ENCODE measurements at places on chromosomes 7 and 10.

DNA sequence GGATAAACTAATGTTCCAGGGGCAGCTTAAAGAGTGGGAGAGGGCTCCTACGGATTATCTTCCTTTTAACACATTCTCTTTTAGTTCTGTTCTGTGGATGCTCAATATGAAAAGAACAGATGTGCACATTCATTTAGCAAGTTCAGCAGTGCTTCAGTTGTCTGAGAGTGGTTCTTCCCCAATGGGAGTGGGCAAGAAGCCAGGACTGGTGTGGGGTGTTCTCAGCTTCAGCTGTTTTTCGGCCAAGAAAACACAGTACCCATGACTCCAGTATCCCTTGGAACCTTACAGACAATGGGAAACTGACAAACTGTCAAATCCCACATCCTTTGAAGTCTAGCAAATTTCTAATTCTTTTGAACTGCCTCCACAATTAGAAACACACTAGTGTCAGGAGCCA, 71.5 kb upstream of the LRRC17 start:
- DNase-seq = no peak

DNA sequence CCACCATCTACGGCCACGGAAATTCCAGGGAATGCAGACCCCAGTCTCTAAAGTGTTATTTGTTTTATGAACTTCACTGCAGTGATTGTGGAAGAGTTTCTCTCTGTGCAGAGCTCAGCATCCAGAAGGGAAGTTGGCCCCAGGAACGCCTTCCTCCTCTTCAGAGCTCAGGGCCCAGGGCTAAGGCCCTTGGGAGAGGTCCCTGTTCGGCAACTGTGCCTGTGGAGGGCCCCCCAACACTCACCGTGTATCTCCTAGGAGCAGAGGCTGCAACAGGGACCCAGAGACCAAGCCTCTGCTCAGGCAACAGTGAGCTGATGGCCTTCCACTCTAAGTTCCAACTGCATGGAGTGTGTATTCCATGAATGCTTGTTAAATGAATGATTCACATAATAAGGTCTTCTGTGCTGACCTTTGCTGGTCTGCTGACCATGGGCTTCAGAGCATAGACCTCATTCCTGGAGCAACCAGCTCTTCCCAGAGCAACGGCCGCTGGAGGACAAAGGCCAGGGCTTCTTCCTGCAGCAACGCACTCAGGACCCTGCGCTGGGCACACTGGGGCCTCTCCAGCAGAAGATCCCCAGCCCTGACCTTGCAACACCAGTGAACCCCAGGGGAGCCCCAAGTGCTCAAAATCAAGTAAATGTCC, 7.7 kb downstream of the DIP2C start:
- DNase-seq = no peak

DNA sequence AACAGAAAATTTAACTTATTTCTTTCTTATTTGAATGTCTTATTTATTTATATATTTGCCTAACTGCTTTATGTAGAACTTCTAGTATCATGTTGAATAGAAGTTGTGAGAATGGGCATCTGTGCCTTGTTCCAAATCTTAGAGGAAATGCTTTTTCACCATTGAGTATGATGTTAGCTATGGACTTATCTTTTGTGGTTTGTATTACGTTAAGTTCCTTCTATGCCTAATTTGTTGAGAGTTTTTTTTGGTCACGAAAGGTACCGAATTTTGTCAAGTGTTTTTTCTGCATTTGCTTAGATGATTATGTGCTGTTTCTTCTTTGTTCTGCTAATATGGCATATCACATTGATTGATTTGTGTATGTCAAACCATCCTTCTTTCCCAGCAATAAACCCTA, 161.0 kb upstream of the TRIM24 start:
- no peak for DNase-seq

GRCh38 chr7:3896169-3896765, 595.2 kb downstream of the SDK1 start:
- DNase-seq = no peak

DNA sequence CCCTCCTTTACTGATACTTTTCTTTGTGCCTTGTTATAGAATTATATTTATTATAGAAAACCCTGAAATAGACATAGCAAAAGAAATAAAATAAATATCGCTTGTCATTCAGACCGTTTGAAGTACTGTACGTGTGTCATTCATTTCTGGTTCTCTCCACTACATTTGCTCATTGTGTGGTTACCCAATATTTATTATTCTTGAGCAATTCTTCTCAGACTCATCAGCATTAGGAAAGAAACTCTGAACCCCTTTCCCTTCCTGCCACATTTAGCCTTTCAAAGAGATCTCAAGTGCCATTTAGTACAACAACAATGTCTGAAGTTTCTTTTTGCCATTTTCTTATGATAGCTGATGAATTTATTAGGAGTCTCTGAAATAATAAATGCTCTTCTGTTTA, 154.1 kb downstream of the KIAA1217 start:
- no peak for DNase-seq

DNA sequence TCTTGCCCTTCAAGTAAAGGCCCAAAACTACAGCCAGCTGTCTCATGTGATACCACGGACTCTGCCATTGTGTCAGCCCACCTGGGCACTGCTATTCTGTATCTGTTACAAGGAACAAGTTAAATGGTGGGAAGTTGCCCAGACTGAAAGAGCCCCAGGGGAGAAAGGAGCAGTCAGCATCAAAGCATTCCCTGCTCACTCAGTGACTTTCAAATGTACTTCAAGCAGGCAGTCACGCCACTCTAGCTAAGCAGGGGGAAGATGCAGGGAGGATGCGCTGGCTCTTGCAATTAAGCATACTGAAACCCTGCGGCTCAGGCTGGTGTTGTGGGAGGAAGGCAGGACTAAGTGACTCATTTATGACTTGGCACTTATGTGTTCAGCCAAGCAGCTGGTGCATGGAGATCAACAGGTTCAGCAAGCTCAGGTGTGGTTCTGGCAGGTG, 1249.6 kb downstream of the TYW1 start:
- DNase-seq = peak; percentile 86

DNA sequence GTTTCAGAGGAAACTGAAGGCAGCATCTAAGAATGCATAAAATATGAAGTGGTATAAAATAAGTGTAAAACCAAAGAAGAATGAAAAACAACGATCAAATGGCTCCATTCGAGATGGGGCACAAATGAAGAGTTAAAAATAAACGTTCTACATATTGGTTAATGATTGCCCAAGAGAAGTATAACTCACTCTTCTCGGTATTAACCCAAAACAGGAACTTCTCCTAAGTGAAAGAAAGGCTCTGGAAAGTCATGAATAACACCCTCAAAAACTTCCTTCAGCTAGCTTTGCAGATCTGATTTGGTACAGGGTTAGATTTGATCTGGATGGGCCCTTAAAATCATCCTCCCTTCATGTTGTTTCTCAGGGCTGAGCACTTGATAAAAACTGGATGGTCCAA, 94.3 kb upstream of the ADO start:
- no peak for DNase-seq

DNA sequence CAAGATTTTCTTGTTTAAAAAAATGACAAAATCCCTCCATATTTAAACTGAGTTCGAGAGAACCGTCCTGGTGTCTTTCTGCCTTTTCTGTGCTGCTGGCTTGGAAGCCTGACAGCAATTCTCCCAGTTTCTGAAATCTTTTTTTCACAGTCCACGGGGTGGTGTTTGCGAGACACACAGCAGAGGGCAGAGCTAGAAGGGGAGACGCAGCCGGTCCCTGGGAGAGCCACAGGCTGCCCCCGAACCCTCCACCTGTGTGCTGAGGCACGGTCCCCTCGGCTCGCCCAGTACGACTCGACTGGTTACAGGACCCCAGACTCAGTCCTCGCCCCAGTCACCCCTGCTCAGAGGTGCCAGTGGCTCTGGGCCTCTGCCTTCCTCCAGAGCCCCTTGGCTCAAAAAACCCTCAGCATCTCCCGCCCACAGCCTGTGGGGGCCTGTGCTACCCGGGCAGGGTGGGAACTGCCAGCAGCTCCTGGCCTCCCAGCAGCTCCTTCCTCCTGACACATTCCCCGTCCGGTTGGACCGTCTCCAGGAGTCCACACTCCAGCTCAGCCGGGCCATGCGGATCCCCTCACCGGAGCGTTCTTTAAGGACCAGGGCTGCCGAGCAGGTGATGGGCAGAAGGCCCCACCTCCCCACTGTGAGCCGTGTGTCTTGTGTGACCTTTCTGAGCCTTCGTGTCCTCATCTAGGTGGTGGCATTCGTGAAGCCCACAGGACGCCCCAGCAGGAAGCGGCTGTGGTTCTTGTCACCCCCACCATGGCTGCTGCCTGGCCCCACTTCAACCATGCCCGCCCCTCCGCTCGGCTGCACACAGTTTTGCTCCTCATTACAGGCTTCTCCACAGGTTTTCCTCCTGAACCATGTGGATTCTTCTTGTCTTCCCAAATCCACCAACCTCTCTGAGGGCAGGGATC, 52.3 kb upstream of the EN2 start:
- no peak for DNase-seq

GRCh38 chr7:77393261-77393660, 22.9 kb downstream of the GSAP start:
- no peak for DNase-seq

GRCh38 chr7:7219216-7219615, 36.9 kb downstream of the C1GALT1 start:
- DNase-seq = no peak

- DNase-seq = no peak
These were observed 43.8 kb downstream of the SMNDC1 start for GRCh38 chr10:110260746-110261477.

DNA sequence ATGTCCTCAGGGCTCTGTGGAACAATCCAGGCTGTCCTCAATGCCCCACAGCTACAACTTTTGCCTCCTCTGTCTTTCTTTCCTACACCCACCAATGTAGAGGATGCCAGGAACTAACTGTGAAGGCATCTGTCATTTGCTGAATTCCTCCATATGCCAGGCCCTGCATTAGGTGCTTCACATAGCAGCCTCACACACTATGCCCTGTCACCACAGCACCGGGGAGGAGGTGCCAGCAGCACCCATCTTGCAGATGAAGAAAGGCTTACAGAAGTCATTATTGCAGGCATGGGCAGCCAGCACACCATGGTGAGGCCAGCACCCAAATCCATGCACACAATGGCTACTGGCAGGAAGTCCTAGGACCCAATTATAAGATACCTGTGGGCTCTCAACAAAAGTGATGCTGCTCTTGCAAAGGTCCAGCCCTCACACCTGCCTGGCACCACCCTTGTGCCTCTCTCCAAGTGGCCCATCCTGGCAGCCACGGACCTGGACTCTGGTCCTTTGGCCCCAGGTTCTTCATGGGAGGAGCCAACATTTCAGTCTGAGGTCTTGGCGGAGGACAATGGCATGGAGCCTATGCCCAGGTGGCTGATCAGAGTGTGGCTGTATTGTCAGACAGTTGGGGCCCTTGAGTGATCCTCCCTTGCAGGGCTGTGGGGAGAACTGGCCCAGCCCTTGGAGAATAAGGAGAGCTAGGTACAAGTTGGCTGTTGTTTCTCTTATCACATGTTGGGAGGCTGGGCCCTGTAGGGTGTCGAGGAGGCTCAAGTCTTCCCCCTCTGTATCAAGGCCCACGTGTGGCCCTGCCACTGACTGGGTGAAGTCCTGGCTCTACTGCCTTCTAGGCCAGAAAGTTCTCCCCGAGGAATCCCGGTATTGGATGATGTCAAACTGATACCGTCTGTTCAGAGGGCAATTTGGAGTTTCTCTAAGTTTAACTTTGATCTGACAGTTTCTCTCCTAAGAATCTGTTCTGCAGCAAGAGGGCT, 14.4 kb upstream of the MYL7 start:
- no peak for DNase-seq

DNA sequence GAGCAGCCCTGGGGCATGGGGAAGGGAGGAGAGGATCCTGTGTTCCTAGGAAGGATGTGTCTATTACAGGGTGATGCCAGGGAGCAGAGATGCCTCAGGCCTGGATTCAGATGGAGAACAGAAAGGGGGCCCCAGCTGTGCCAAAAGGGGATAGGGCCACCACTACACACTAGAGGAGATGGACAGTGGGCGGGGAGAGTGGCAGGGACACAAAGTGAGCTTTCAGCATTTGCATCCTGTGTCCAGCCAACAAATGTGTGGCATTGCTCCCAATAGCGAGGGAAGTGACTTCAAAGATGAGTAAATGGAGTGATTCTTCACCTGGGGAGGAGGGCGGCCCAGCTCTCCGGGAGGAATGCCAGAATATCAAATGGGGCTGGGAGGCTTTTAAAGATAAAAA, 64.9 kb upstream of the WAPL start:
- peak; percentile 23 for DNase-seq

DNA sequence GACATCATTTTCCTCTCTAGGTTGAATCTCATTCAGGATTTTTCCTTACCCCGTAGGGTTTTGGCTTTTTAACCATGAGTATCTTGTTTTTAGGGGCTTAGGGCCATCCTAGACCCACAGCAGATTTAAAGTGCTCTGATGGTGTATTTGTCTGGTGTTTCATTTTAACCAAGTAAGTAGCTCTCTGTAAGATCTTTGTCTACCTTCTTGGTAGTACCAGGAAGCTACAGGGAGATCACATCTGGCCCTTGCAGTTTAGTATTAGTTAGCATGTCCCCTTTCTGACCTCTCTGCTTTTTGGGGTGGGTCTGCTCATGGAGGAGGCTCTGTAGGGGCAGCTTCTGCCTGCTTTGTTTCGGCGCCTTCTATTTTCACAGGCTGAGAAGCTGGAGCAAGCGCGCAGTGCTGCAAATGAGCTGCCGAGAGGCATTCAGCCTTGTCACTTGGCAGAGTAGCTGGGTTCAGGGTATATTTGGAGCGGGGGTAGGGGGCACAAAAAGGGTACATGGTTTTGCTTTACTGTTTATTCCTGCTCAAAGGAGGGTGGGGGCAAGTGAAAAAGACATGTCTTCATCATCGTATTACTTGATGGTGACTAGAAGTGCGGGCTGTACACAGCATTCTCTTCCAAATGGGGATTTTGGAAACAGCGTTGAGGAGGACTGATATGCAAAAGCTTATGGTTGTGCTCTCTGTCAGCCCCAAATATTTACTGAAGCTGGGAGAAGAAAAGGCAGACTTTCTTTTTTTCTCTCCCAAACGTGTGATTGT, 146.3 kb downstream of the CELF2 start:
- peak; percentile 29 for DNase-seq
